Fibroblast of villous mesenchyme (primary cell): ENCODE measurements at places on chromosomes 2 and 18.
A peak's percentile ranks its signal among the peaks of the same experiment; 100 is the strongest.

- no peak for DNase-seq
These were observed 145.1 kb downstream of the CDC42EP3 start for GRCh38 chr2:37526323-37526722.

GRCh38 chr2:8389431-8390108 is 292.3 kb upstream of the ID2 start:
- no peak for DNase-seq

DNA sequence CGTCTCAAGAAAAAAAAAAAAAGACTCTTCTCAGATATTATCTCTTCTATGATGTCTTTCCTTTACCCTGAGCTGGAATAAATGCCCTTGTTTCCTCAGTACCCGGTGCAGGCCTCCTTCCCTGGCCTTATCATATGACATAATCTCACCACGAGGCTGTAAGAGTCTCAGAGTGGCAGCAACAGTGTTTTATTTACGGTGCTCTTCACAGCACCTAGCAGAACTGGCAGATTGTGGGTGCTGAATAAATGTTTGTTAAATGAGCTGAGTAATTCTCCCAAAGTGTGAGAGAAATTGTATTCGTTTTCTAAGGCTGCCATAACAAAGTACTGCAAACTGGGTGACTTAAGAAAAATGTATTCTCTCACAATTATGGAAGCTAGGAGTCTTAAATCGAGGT is 82.8 kb upstream of the CD28 start:
- DNase-seq, result peak; percentile 58

GRCh38 chr18:48359626-48360025 is 49.6 kb downstream of the ZBTB7C start:
- DNase-seq, result no peak

DNA sequence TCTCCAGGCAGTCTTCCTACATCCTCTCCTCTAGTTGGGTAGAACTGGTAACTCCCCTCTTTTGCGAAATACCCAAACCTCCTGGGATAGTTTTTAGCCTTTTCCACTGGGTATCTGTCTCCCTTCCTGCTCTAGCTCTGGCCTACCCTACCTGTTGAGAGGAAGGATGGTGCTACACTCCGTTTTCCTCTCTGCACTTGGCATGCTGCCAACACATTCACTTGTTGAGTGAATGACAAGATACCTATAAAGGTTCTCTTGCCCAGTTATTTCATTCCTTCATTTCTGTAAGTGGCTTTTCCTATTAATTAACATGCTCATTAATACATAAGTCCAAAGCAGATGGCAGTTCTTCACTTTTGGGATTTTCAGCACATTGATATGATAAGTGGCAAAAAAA is 293.8 kb downstream of the CNTNAP5 start:
- DNase-seq, result no peak

- no peak for DNase-seq
These were observed 65.4 kb upstream of the MAP3K20 start for GRCh38 chr2:173010233-173010632.

GRCh38 chr2:29139152-29139551 is 23.9 kb downstream of the CLIP4 start:
- DNase-seq, result peak; percentile 27
